ENCODE measurements at places on chromosomes 7 and 10.

GRCh38 chr7:155228894-155229293, 68.8 kb upstream of the INSIG1 start:
- DNase-seq: no peak

DNA sequence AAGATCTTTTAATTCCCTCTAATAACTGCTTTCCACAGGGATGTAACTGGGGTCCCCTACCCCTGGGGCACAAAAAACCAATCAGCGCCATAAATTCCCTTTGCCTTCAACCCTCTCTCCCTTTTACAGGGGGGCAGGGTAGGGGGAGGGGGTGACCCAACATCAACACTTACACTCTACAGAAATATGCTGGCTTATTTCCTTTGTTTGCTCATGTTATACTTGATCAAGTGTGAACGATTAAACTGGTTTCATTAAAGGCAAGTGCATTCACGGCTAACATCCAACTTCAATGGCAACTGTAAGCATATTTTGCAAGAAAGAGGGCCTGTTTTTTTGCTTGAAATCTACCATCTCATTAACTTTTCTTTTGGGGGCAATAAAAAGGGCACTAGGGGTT, 2.9 kb downstream of the CTBP2 start:
- DNase-seq: no peak

DNA sequence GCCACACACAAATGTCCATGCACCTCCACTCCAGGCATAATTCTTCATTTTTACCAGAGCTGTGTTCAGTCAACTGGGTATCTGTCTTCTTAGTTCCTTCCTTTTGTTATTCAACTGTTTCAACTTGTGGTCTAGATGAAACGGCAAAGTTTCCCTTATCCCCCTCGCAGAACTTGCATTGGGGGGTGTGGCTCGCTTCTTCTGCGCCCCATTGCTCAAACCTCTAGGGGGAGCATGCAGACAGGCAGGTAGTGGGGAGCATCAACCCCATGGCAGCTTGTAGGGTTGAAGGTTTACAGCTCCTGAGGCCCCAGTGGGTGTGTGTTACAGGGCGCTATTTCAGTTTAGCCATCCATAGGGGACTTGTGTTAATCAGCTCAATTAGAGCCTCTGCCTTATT, 38.3 kb upstream of the COBL start:
- DNase-seq: no peak

DNA sequence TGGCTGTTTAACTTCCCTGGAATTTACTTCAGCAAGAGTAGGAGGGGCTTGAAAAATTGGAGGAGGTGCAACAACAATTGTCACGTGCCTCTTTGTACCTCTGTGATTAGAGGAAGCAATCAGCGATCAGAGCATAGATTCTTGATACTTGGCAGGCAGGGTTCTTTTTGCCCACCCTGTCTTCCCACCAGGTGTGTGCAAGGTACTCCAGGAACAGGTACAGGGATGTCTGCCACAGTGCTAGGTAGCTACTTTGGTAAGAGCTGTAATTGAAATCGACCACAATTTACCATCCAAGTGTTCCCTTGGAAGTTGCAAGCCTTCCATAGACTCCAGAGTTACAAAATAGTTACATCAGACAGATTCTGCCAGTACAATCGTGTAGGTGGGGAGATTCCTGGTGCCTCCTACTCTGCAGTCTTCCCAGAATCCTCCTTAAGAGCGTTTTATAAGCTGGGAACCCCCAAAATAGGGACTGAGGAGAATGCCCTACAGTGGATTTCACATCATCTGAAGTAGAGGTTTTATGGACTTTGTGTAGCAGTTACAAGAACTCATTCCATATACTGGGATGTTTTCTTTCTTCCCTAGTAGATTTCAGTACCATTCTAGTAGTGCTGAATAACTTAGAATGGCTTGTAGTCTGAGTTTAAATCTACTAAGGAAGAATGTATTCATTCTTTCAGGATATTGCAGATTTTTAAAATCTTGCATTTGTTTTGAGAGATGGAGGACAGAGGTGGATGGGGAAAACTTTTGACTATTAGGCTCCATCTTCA, 101.9 kb downstream of the EXOC4 start:
- DNase-seq: no peak

DNA sequence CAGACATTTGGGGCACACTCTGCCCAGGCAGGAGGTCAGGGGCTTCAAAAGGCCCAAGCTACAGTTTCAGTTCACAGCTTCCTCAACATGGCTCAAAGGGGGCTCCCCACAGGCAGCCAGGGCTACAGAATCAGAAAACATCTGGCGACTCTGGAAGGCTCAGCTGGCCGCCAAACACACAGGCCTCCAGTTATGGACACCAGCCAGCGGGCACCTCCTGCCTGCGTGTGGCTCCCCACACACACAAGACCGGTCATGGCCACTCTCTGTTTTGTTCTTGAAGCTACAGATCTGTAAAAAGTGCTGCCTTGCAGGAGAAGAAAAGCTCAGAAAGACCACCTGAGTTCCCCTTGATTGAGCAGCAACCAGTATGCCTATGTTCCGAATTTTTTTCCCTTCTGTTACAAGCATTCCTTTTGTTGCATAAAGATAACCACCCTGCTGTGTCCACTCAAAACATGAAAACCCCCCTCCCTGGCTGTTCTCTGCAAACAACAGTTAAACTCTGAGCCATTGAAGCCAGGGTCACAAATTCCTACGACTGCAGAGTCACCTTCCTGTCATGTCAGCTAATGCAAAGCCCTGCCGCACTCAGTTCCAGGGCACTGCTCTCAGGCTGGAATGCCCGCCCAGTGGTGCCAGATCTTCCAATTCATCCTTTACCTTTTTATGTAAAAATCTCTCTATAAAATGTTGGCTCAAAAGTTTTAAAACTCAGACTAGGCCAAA, 33.6 kb downstream of the VSTM4 start:
- DNase-seq: no peak

All from Ammon's horn (tissue), 1 donor.